Daoy (cell line): ENCODE measurements at places on chromosomes 1 and 21. TPM values are rescaled to one million over a fixed set of nuclear protein-coding genes. Genes with fewer than 3 reads are reported as not detected.

The ZNF648 gene
- total RNA-seq, result 0.17 TPM in 1 of 2 replicates, not detected in the other

The CFAP141 gene
- not detected in 2 replicates for total RNA-seq

The AKNAD1 gene
- not detected in 2 replicates for total RNA-seq

The NDUFS5 gene
- total RNA-seq, result 1,230 and 1,593 TPM in 2 replicates

The OVAAL gene
- total RNA-seq, result 1.1 TPM in 1 of 2 replicates, not detected in the other

GRCh38 chr1:215530401-215530984 lies 36.6 kb upstream of the KCTD3 start:
- no peak for DNase-seq

- no peak for DNase-seq
Observed at GRCh38 chr21:44492567-44493385, 37.5 kb downstream of the LRRC3 start.

DNA sequence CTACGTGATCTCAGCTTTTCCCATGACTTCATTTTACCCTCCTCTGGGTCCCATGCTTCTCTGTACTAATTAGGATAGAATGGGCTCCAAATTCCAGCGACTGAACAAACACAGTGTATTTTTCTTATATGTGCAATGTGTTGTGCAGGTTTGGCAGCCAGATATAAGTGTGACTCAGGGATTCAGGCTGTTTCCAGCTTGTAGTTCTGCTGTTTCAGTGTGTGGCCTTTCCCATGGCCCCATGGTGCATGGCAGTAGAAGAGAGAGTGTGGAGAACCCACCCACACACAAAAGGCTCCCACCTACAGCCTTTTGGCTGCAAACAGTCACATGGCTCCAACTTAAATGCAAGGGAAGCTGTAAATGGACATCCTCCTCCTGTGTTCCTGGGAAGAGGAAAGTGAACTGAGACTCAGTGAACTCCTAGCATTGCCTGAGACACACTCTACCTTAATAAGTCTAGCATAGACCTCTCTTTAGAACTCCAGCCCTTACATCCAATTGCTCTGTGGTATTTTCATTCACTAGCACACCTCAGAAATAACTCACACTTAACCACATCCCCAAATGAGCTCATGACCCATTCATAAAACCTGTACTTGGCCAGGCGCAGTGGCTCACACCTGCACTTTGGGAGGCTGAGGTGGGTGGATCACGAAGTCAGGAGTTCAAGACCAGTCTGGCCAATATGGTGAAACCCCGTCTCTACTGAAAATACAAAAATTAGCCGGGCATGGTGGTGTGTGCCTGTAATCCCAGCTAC lies 58.7 kb downstream of the KIAA0040 start:
- DNase-seq, result peak; percentile 34

GRCh38 chr1:177010211-177010825 lies 154.2 kb downstream of the ASTN1 start:
- no peak for DNase-seq

DNA sequence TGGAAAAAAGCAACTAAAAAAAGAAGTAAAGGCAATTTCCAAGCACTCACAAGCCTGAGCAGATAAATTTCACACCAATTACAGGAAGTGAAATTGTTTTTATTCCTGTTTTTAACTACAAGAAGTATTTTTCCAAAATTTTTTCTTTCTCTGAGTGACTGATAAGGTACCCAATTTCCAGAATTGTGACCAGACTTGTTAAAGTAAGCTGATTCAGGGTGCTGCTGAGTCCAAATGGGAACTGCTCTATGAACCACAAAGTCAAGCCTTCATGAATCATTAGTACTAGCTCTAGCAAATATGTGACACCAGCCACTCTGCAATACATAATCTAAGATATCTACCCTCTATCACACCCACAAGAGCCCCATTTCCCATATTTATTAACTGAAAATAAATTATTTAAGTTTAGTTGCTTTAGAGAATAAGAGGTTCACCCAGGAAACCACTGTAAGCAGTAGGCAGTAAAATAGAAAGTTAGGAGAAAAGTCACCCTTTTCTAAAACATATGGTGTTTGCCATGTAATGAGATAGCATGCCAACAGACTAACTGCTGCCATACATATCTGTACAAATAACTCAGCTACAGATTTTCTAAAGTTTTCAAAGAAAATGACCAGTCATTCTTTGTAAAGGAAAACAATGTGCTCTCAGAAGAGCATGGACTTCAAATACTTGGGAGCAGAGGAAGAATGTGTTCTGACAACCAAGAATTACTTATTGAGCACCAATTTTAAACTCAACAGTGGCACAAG lies 43.1 kb upstream of the TNFSF18 start:
- DNase-seq, result no peak

GRCh38 chr1:119453021-119453420 lies 38.1 kb downstream of the HSD3B2 start:
- peak; percentile 96 for DNase-seq

DNA sequence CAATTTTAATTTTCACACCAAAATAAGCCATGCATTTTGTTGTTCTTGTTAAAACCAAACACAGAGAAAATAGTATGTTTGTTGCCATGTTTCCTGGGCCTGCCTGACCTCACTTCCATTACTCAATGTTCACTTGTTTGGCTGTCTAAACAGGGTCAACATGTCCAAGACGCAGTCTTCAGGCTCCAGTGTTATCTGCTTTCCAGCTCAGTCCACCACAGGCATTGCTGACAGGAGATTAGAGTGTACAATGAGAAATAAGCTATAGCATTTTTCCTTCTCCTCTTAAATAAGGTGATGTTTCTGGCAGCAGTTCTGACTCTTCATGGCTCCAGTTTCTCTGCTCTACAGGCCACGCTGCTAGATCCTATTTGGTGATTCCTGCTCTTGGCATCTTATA lies 1030.5 kb downstream of the KCNT2 start:
- no peak for DNase-seq

DNA sequence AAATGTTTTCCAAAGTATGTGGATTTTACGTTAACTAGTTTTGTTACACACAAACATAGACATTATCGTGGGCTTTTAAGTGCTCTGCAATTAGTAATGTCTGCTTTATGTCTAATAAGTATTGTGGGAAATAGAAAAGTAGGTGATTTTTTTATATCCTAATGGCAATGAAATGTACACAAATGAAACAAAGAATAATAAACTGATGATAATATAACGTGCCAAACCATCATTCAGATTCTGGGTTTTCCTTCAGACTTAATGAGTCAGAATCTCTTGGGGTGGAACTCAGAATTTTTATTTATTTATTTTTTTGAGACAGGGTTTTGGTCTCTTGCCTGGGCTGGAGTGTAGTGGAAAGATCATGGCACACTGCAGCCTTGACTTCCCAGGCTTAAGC lies 2.0 kb downstream of the TMEM183A start:
- no peak for DNase-seq

- DNase-seq, result no peak
Observed at GRCh38 chr1:206128196-206128595, 11.0 kb upstream of the AVPR1B start.
